ENCODE measurements at places on chromosomes 1 and 21.

- DNase-seq: no peak
- H3K4me1 ChIP-seq: no peaks in the 10 kb centered on the region
- H3K27ac ChIP-seq: no peak overlapping the region
- H3K27me3 ChIP-seq: peaks cover 4% of the 10 kb centered on the region
- no peak overlapping the region for H3K4me3 ChIP-seq
- no peaks in the 10 kb centered on the region for H3K36me3 ChIP-seq
Observed at GRCh38 chr1:100736324-100736723, 16.8 kb downstream of the VCAM1 start.

DNA sequence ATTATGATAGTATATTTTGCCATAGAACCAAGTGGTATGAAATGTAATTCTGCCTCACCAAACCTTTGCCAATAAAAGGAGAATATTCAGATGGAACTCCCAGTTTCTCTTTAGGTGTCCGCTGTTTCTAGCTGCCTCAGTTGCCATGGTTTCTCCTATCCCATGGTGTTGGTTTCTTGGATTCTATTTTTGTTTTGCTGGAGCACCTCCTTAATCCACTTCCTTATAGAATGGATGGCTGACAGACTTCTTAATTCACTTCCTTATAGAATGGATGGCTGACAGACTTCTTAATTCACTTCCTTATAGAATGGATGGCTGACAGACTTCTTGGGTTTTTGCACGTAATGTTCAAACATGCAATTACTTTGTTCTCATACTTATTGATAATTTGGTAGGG, 43.7 kb downstream of the ADARB1 start:
- H3K4me1 ChIP-seq: peaks cover 37% of the 10 kb centered on the region
- no peak overlapping the region for H3K4me3 ChIP-seq
- DNase-seq: no peak
- peaks cover 15% of the 10 kb centered on the region for H3K36me3 ChIP-seq
- no peaks in the 10 kb centered on the region for H3K27me3 ChIP-seq

DNA sequence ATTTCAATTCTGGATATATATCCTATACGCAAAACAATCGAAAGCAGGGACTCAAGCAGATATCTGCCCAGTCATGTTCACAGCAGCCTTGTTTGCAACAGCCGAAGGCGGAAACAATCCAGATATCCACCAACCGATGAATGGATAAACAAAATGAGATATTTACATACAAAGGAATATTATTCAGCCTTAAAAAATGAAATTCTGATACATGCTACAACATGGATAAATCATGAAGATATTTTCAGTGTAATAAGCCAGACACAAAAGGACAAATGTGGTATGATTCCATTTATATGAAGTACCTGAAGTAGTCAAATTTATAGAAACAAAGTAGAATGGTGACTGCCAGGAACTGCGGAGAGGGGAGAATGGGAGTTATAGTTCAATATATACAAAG, 15.6 kb downstream of the GATAD2B start:
- peak overlapping the region; percentile 14 for H3K27ac ChIP-seq
- H3K27me3 ChIP-seq: no peaks in the 10 kb centered on the region
- H3K4me3 ChIP-seq: no peak overlapping the region
- H3K4me1 ChIP-seq: peaks cover 60% of the 10 kb centered on the region
- DNase-seq: no peak
- peaks cover 53% of the 10 kb centered on the region for H3K36me3 ChIP-seq

- H3K4me3 ChIP-seq: no peak overlapping the region
- no peaks in the 10 kb centered on the region for H3K36me3 ChIP-seq
- no peak overlapping the region for H3K27ac ChIP-seq
- H3K4me1 ChIP-seq: no peaks in the 10 kb centered on the region
- DNase-seq: no peak
Observed at GRCh38 chr1:10986525-10986890, 25.9 kb upstream of the TARDBP start.

- no peaks in the 10 kb centered on the region for H3K4me1 ChIP-seq
- no peaks in the 10 kb centered on the region for H3K36me3 ChIP-seq
- no peak for DNase-seq
Observed at GRCh38 chr1:97006044-97006661, 284.6 kb downstream of the PTBP2 start.

GRCh38 chr1:109905491-109905890, 5.2 kb upstream of the CSF1 start:
- H3K27ac ChIP-seq: peak overlapping the region; percentile 97
- peaks cover 46% of the 10 kb centered on the region for H3K4me1 ChIP-seq
- DNase-seq: no peak

- H3K27ac ChIP-seq: peak within 1 kb of the TSS; percentile 93
- H3K36me3 ChIP-seq: peaks cover 7% of the 10 kb centered on the region
- H3K4me1 ChIP-seq: peaks cover 35% of the 10 kb centered on the region
Observed at GRCh38 chr21:42218836-42219605, at the start of gene ABCG1. TSS of gene ABCG1 (plus strand) at chr21:42219140. CDS start at chr21:42219263, 123 bp downstream.

GRCh38 chr1:154802982-154803920, 66.8 kb downstream of the KCNN3 start:
- H3K4me1 ChIP-seq: no peaks in the 10 kb centered on the region
- H3K27ac ChIP-seq: no peak overlapping the region
- no peak overlapping the region for H3K4me3 ChIP-seq
- H3K36me3 ChIP-seq: no peaks in the 10 kb centered on the region
- DNase-seq: no peak
- H3K27me3 ChIP-seq: peaks cover 5% of the 10 kb centered on the region

- H3K27ac ChIP-seq: peak overlapping the region; percentile 92
- DNase-seq: peak; percentile 82
- H3K27me3 ChIP-seq: peaks cover 6% of the 10 kb centered on the region
- peaks cover 48% of the 10 kb centered on the region for H3K4me1 ChIP-seq
Observed at GRCh38 chr1:234478152-234478480, 863 bp downstream of the TARBP1 start.

DNA sequence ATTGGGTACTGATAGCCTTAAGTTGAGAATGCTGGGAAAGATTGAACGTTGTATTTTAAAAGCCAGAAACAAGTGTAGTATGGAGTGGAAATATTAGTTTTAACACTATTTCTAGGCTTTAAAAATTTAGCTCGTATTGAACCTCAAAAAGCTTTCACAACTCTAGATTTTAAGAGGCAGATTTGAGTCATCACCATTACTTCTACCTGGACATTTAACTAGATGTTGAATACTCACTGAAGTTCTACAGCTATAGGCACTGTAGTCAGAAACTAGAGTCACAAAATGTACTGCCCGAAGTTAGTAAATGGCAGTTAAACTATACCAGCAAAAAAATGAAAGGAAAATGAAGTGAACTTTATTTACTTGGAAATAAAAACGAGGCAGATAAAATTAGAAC, 96.5 kb downstream of the NEK7 start:
- H3K4me1 ChIP-seq: peaks cover 41% of the 10 kb centered on the region
- no peak overlapping the region for H3K4me3 ChIP-seq
- H3K27me3 ChIP-seq: no peaks in the 10 kb centered on the region

- peaks cover 8% of the 10 kb centered on the region for H3K36me3 ChIP-seq
- no peak overlapping the region for H3K4me3 ChIP-seq
- H3K4me1 ChIP-seq: peaks cover 20% of the 10 kb centered on the region
- H3K27me3 ChIP-seq: no peaks in the 10 kb centered on the region
- DNase-seq: no peak
Observed at GRCh38 chr1:169364948-169365347, 2.6 kb downstream of the NME7 start.

- peaks cover 6% of the 10 kb centered on the region for H3K27me3 ChIP-seq
- H3K4me1 ChIP-seq: no peaks in the 10 kb centered on the region
- no peaks in the 10 kb centered on the region for H3K36me3 ChIP-seq
Observed at GRCh38 chr1:218392780-218393179, 47.6 kb downstream of the TGFB2 start.

GRCh38 chr1:220189750-220190347, 82.4 kb downstream of the RAB3GAP2 start:
- no peaks in the 10 kb centered on the region for H3K27me3 ChIP-seq
- H3K4me3 ChIP-seq: no peak overlapping the region
- no peak overlapping the region for H3K27ac ChIP-seq

- H3K4me3 ChIP-seq: peak within 1 kb of the TSS; percentile 85
- peak; percentile 18 for DNase-seq
- no peaks in the 10 kb centered on the region for H3K27me3 ChIP-seq
- no peaks in the 10 kb centered on the region for H3K36me3 ChIP-seq
- peaks cover 10% of the 10 kb centered on the region for H3K4me1 ChIP-seq
- H3K27ac ChIP-seq: peak within 1 kb of the TSS; percentile 71
Observed at GRCh38 chr1:205504311-205505075, at the start of gene CDK18. TSS of gene CDK18 (plus strand) at chr1:205504669. CDS start at chr1:205523168, 18,499 bp downstream.

GRCh38 chr1:15046487-15047165, 106.9 kb upstream of the TMEM51 start:
- H3K36me3 ChIP-seq: no peaks in the 10 kb centered on the region
- H3K27me3 ChIP-seq: no peaks in the 10 kb centered on the region
- H3K27ac ChIP-seq: no peak overlapping the region
- H3K4me3 ChIP-seq: no peak overlapping the region

DNA sequence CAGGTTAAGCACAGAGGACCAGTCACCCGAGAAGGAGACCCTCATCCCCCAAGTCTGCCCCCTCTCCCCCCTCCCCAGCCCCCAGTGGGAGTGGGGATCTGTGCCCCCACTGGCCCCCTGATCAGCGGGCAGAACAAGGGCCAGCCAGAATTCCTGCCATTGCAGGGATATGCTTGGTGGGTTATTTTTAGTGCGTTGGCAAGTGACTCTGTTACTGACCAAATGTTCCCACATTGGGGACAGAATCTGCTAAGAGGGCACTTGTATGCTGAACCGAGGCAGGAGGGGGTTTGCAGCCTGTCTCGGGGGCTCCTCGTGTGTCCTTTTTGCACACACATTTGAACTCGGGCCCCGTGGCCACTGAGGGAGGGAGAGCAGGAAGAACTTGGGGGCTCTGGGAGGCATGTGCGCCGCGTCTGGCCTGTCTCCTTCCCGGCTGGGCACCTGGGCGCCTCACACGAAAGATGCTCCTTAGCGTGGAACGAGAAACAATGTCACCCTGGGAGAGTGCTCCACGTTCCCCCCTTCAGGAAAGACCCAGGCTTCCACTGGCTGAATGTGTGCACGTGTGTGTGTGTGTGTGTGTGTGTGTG, 66.4 kb upstream of the CASZ1 start:
- H3K4me3 ChIP-seq: no peak overlapping the region
- H3K27ac ChIP-seq: no peak overlapping the region
- no peak for DNase-seq

GRCh38 chr1:41483001-41483850, 1.3 kb downstream of the EDN2 start:
- no peak overlapping the region for H3K27ac ChIP-seq
- DNase-seq: no peak
- no peak overlapping the region for H3K4me3 ChIP-seq
- no peaks in the 10 kb centered on the region for H3K4me1 ChIP-seq
- H3K36me3 ChIP-seq: no peaks in the 10 kb centered on the region

GRCh38 chr1:36217670-36218069, 6.6 kb upstream of the THRAP3 start:
- no peaks in the 10 kb centered on the region for H3K36me3 ChIP-seq
- no peak overlapping the region for H3K27ac ChIP-seq
- no peak overlapping the region for H3K4me3 ChIP-seq
- DNase-seq: no peak
- H3K27me3 ChIP-seq: no peaks in the 10 kb centered on the region
- peaks cover 3% of the 10 kb centered on the region for H3K4me1 ChIP-seq

DNA sequence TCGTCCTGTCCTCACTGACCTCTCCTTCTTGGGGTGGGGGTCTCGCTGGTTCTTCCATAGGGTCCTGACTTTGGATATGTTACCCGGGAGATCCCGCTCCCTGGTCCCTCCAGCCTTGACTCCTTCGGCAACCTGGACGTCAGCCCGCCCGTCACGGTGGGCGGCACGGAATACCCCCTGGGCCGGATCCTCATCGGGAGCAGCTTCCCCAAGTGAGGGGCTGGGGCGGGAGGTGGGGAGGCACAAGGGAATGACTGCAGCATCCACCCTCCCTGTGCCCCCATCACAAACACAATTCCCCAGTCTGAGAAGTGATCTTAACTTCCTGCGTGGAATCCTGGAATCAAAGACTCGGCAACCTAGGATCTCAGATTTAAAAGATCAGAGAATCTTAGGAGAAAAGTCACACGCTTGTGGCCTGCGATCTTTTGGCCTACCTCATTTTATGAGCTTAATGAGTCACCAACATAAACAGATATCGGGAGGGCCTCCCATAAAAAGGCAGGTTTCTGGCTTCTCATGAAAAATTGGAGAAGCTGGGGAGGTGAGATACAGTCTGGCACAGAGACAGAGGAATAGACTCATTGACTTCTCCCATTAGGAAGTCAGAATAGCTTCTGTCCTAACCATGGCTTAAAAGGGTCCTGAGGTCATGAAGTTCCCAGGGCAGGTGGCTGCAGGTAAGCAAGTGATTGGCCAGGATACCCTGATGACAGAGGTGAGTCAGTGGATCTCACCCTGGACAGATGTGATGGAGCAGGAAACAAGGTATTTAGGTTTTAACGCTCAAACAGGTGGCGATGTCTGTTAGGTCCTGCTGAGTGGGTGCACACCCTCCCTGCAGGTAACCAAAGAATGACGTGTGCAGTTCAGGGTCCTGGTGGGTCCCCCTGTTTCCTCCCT, 15.9 kb upstream of the PADI3 start:
- no peak overlapping the region for H3K27ac ChIP-seq
- no peak for DNase-seq
- H3K4me3 ChIP-seq: no peak overlapping the region
- H3K4me1 ChIP-seq: peaks cover 5% of the 10 kb centered on the region
- peaks cover 8% of the 10 kb centered on the region for H3K27me3 ChIP-seq

DNA sequence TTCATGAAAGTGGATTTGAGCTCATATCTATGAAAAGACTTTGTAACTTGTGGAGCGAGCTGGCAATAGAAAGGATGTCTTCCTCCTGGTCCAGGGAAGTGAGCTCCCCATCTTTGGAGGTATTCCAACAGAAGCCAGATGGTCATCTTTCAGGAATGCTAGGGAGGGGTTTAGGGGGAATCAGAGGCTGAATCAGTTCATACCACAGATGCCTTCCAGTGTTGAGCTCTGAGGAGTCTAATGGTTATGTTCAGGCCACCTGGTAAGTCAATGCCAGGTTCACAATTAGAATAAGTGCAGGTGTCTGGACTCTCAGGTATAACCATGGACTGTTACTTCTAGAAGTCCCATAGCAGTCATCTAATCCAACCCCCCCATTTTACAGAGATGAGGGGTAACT, 119.1 kb downstream of the ACTL8 start:
- H3K27me3 ChIP-seq: peaks cover 8% of the 10 kb centered on the region
- H3K27ac ChIP-seq: no peak overlapping the region
- DNase-seq: no peak
- no peaks in the 10 kb centered on the region for H3K4me1 ChIP-seq

DNA sequence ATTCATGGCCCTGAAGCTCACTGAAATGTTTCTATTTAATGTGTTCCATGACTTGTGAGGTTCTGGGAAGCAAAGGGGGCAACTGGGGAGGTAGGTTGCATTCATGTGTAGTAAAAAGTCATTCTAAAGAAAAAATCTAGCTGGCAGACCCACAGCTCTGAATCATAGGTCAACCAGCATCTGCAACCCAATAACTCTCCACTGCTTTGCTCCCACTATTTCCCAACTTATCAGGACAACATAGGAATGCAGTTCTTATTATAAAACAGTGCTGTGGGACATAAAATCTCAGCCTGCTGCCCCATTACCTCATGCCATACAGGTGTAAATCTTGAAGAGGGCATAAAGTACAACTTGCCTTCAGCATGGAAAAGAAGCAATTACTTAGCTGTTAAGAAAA, 576.1 kb upstream of the PTBP2 start:
- no peak for DNase-seq
- no peak overlapping the region for H3K27ac ChIP-seq
- no peak overlapping the region for H3K4me3 ChIP-seq
- H3K36me3 ChIP-seq: no peaks in the 10 kb centered on the region

GRCh38 chr1:200925831-200926230, 31.1 kb downstream of the INAVA start:
- no peak overlapping the region for H3K4me3 ChIP-seq
- H3K27me3 ChIP-seq: no peaks in the 10 kb centered on the region
- H3K27ac ChIP-seq: no peak overlapping the region
- H3K36me3 ChIP-seq: no peaks in the 10 kb centered on the region
- peaks cover 3% of the 10 kb centered on the region for H3K4me1 ChIP-seq
- no peak for DNase-seq

Data from naive thymus-derived CD8-positive, alpha-beta T cell (primary cell).